ENCODE measurements at places on chromosomes 16 and 17. TPM values are rescaled to one million over a fixed set of nuclear protein-coding genes. Genes with fewer than 3 reads are reported as not detected.
A peak's percentile ranks its signal among the peaks of the same experiment; 100 is the strongest.

RND2 gene
- 18.5 TPM for total RNA-seq

CTRB2 gene
- total RNA-seq: 0.63 TPM

ATP2C2 gene
- total RNA-seq: not detected

NOG gene
- 45.5 TPM for total RNA-seq

DNA sequence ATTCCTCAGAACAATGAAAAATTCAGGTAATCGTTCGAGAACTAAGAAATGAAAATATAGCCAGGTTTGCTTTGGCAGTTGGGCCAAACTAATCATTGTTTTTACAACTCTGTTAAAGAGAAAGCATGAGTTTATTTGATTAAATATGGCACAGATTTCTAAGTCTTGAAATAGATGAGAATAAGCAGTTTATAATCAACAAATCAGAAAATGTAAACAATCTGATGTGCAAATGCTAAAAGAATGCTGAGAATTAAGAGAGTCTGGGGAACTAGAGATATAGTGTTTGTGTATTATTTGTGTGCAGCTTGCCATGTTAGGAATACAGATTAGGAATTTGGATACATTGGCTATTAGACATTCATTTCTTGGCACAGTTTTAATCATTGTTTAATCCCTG, 212.5 kb downstream of the TANC2 start:
- no peaks in the 10 kb centered on the region for H3K36me3 ChIP-seq
- H3K27ac ChIP-seq: no peak overlapping the region
- DNase-seq: no peak

- no peaks in the 10 kb centered on the region for H3K27me3 ChIP-seq
- no peak overlapping the region for H3K27ac ChIP-seq
- no peak overlapping the region for H3K4me3 ChIP-seq
- no peaks in the 10 kb centered on the region for H3K36me3 ChIP-seq
- DNase-seq: no peak
These were observed 166.8 kb downstream of the CNTNAP4 start for GRCh38 chr16:76443973-76444372.

GRCh38 chr17:41329279-41329948, 13.9 kb upstream of the KRTAP17-1 start:
- H3K27ac ChIP-seq: no peak overlapping the region
- H3K36me3 ChIP-seq: no peaks in the 10 kb centered on the region
- H3K4me1 ChIP-seq: no peaks in the 10 kb centered on the region
- no peaks in the 10 kb centered on the region for H3K27me3 ChIP-seq
- peak; percentile 48 for DNase-seq

- no peak overlapping the region for H3K27ac ChIP-seq
- H3K27me3 ChIP-seq: no peaks in the 10 kb centered on the region
- no peak overlapping the region for H3K4me3 ChIP-seq
These were observed 19.9 kb upstream of the COL1A1 start for GRCh38 chr17:50221266-50221863.

DNA sequence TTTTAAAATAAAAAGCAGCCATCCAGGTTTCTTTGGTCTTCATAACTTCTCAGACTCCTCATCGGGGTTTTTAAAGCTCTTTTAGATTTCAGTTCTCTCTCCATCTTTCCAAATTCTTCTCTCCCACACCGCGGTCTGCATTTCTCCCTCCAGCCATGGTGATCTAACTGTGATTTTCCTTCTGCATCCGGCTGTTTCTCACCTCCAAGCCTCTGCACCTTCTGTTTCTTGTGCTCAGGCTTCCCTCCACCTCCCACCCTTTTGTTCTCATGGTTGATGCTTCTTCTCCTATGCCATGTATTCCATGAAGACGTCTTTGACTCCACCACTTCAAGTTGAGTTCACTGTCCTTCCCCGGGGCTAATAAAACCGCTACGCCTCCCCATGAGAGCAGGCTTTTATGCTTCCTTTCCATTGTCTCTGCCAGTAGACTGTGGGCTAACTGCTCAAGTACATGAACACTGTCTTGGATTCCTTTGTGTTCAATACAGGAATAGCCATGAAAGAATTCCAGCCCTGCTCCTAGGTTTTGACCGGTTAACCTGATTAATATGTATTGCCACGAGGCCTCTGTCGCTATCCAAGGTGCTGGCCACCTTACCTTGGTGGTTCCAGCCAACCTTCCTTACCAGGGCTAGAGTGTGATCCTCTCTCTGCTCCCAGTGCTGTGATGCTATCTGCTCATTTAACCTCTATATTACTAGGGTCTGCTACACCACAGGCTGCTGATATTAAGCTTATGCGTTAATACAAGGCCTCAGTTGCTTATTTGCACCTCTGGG, 625.1 kb downstream of the HS3ST4 start:
- no peaks in the 10 kb centered on the region for H3K4me1 ChIP-seq
- no peak overlapping the region for H3K4me3 ChIP-seq
- no peaks in the 10 kb centered on the region for H3K27me3 ChIP-seq
- no peak for DNase-seq
- no peak overlapping the region for H3K27ac ChIP-seq

DNA sequence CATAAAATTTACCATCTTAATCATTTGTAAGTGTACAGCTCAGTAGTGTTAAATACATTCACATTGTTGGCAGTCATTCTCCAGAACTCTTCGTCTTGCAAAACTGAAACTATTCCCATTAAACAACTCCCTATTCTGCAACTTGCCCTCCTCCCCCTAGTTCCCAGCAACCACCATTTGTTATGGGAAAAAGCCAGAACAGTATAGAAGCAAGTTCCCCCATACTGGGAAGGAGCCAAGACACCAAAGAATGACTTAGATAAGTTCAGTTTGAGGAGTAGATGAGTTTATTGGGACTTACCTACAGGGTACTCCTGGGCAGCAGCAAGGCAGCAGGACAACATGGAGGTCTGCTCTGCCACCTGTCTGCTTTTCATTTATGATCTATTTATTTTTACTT, 39.3 kb upstream of the TEKT1 start:
- no peak overlapping the region for H3K4me3 ChIP-seq
- H3K36me3 ChIP-seq: no peaks in the 10 kb centered on the region
- DNase-seq: peak; percentile 35

DNA sequence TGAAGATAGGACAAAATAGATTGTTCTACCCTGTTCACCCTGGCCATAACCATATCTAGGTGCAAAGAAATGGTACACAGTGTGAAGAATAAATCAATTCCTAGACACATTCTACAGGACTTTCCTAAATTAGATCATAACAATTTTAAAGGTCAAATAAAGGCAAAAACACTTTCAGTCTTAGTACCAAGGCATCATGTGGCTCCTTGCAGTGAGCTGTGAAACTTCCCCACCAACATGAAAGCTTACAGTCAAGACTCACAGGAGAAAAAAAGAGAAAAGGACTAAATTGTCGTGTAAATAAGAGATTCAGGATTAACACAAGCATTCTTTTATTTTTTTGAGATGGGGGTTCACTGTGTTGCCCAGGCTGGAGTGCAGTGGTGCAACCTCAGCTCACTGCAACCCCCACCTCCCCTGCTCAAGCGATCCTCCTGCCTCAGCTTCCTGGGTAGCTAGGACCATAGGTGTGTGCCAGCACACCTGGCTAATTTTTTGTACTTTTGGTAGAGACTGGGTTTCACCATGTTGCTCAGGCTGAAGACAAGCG, 14.2 kb downstream of the NSMCE1 start:
- H3K27ac ChIP-seq: no peak overlapping the region
- no peaks in the 10 kb centered on the region for H3K4me1 ChIP-seq
- H3K36me3 ChIP-seq: no peaks in the 10 kb centered on the region
- no peak for DNase-seq
- no peak overlapping the region for H3K4me3 ChIP-seq

GRCh38 chr16:78694414-78694813, 595.0 kb downstream of the WWOX start:
- no peak overlapping the region for H3K27ac ChIP-seq
- H3K4me1 ChIP-seq: no peaks in the 10 kb centered on the region
- H3K36me3 ChIP-seq: no peaks in the 10 kb centered on the region
- no peak overlapping the region for H3K4me3 ChIP-seq
- no peaks in the 10 kb centered on the region for H3K27me3 ChIP-seq
- DNase-seq: no peak

- peaks cover 36% of the 10 kb centered on the region for H3K4me1 ChIP-seq
- no peak for DNase-seq
- no peaks in the 10 kb centered on the region for H3K36me3 ChIP-seq
- peak overlapping the region; percentile 56 for H3K4me3 ChIP-seq
These were observed 879 bp upstream of the ACSF2 start for GRCh38 chr17:50424996-50425681.

DNA sequence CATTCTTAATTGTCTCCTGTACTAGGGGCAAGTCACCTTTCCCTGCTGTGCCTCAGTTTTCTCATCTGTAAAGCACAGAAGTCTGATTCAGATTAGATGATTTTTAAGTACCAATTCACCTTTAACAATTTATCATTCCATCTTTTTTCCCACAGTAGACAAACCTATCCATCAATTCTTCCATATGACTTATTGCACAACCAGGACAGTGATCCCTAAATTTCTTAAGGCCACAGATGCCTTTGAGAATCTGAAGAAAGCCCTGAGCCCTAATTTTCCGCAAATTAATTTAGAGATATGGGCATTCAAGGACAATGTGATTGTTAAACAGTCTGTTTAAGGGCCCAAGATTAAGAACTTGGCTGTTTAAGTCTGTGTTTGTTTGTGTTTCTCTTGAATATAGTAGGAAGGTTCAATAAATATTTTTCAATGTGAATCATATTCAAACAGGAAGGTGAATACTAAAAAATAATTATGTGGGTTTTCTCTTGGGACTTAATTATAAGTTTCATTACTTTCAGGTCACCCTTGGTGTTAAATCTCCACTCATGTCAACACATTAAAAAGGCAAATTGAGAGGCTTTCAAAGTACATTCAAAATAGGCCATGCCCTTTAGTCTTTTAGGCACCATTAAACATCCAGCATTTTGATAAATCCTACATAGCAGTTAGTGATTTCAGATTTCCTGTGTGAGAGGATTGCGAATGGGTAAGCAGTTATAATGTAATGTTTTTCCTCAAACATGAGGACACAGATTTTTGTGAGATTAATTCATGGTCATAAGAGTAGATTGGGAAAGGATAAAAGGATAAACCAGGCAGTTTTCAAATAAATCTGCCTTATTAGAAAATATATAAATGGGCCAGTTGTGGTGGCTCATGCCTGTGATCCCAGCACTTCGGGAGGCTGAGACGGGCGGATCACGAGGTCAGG, 34.9 kb upstream of the MMD start:
- no peak for DNase-seq
- H3K4me3 ChIP-seq: no peak overlapping the region
- no peaks in the 10 kb centered on the region for H3K27me3 ChIP-seq
- H3K36me3 ChIP-seq: no peaks in the 10 kb centered on the region

- H3K27ac ChIP-seq: no peak overlapping the region
- no peaks in the 10 kb centered on the region for H3K36me3 ChIP-seq
- no peaks in the 10 kb centered on the region for H3K4me1 ChIP-seq
- no peaks in the 10 kb centered on the region for H3K27me3 ChIP-seq
These were observed 209.1 kb downstream of the SPECC1 start for GRCh38 chr17:20218272-20218671.

DNA sequence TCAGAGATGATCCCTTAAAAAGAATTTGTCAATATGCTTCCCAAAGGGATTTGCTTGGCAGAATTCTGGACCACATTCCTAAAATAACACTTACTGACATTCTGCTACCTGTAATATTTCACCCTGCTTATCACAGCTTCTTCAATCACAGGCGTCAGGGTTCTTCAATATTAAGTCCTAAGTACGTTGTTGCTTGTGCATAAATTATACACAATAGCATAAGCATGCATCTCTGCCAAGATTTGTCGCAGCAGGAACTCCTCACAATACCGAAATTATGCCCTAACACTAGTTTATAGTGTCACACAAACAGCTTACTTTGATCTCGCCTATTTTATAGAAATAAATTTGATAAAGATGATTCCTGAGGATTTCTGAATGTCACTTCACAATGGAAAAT, 48.9 kb downstream of the UBE2G1 start:
- no peak for DNase-seq
- no peaks in the 10 kb centered on the region for H3K27me3 ChIP-seq
- peak overlapping the region; percentile 85 for H3K27ac ChIP-seq
- H3K4me1 ChIP-seq: peaks cover 59% of the 10 kb centered on the region

DNA sequence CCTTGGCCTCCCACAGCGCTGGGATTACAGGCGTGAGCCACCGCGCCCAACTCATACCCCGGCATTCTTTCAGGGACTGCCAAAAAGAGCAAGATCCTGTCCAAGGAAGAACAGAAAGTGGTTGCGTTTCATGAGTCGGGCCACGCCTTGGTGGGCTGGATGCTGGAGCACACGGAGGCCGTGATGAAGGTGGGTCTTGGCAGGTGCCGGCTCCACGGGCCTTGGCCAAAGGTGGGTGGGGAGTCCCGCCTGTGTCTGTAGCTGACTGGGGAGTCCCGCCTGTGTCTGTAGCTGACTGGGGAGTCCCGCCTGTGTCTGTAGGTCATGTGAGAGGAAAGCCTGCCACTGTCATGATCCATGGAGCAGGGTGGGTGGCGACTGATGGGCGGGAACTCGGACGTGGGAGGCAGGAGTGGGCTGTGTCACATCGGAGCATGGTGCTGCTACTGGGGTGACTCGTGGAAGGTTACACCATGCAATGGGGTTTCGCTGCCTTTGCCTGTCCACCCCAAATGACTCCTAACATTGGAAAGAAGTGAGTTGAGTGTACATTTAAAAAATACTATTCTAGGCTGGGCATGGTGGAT, 10.0 kb upstream of the RPL13 start:
- H3K4me3 ChIP-seq: no peak overlapping the region
- peaks cover 50% of the 10 kb centered on the region for H3K36me3 ChIP-seq
- H3K27me3 ChIP-seq: no peaks in the 10 kb centered on the region
- no peak for DNase-seq

DNA sequence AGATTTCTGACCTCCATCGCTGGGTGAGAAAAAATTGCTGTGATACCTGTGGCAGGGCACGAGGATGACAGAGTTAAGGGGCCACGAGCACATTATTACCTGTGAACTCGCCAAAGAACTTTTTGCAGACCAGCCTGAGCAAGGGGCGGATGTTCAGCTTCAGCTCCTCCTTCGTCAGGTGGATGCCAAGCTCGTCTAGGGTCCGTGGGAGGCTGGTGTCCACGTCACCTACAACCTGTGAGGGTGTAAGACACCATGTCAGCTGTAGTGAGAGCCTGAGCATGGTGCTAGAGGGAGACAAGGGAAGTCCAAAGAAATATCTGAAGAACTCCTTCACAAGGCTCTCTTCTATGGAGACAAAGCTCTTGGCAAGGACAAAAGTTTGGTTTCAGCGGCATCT, 17.1 kb downstream of the HIGD1B start:
- no peak overlapping the region for H3K4me3 ChIP-seq
- peaks cover 34% of the 10 kb centered on the region for H3K36me3 ChIP-seq
- H3K27me3 ChIP-seq: no peaks in the 10 kb centered on the region
- H3K27ac ChIP-seq: no peak overlapping the region
- peaks cover 3% of the 10 kb centered on the region for H3K4me1 ChIP-seq
- DNase-seq: no peak

Measured in cardiac muscle cell (in vitro differentiated cells and primary cell).